ENCODE measurements at places on chromosomes 3 and 15.
A peak's percentile ranks its signal among the peaks of the same experiment; 100 is the strongest.

- no peak for DNase-seq
Measured at GRCh38 chr15:90818251-90819210, 49.9 kb upstream of the FURIN start.

- DNase-seq, result no peak
Measured at GRCh38 chr15:40345867-40346578, 4.8 kb upstream of the PHGR1 start.

- no peak for DNase-seq
Measured at GRCh38 chr3:189338366-189338765, 166.6 kb downstream of the TPRG1 start.

DNA sequence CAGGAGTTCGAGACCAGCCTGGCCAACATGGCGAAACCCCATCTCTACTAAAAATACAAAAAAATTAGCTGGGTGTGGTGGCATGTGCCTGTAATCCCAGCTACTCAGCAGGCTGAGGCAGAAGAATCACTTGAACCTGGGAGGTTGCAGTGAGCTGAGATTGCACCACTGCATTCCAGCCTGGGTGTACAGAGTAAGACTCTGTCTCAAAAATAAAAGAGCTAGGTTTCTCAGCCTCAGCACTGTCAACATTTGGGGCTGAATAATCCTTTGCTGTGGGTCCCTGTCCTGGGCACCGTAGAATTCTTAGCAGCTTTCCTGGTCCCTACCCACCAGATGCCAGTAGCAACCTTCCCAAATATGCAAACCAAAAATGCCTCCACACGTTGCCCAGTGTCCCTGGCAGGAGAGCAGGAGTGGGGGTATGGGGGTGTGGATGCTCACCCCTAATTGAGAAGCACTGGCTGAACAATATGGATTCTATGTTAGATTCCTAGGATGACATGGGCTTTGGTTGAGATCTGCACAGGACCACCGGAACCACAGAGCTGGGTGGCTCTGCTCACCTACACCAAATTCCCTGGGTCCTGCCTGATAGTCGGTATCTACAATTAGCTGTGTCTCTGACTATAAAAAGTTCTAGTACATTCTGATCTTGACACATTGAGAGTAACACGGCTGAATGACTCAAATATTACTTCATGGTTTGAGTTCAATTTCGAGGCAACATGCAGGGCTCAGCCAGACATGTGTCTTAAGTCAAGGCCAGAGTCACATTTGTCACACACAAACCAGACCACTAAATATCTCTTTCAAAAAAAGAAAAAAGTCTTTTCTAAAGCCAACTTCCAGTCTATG, 577.0 kb upstream of the MDFIC2 start:
- DNase-seq, result no peak

- DNase-seq, result no peak
Measured at GRCh38 chr3:66047311-66048050, 8.8 kb upstream of the MAGI1 start.

DNA sequence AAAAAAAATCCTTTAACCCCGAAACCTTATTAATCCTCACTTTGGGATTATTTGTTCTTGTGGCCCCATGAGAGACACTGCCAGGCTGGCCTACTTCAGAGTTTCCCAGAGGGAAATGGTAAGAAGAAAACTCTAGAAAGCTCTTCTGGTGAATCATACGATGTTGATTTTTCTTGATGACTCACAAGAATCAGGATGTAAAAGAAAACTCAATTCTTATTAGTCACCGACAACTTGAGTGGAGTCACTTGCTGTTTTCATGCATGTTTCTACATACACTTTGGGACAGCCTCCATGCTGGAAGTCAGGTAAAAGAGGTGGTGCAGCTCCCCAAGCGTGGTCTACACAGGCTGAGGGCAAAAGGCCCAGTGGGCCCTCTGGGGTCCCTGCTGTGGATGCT, 42.8 kb downstream of the MYO5C start:
- no peak for DNase-seq

GRCh38 chr3:46892285-46893145, 15.0 kb downstream of the PTH1R start:
- DNase-seq, result no peak

DNA sequence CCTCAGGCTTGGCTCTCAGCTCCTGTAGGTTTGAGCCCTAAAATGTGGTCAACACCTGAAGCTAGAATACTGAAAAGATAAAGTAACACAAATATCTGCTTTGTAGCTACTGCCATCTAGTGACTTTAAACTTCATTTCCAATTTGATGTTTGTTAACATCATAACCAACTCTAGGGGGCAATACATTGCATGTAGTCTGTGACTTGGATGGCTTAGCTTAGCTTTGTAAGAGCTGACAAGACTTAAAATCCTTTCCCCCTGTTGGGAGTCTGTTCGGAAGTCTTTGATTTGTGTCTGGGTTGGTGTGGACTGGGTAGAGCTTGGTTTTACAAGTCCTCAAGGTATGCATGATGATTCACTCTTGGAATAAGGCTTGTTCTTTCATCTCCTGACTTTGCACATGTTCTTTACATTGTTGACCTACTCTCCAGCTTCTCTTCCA, 51.7 kb downstream of the SCN11A start:
- no peak for DNase-seq

DNA sequence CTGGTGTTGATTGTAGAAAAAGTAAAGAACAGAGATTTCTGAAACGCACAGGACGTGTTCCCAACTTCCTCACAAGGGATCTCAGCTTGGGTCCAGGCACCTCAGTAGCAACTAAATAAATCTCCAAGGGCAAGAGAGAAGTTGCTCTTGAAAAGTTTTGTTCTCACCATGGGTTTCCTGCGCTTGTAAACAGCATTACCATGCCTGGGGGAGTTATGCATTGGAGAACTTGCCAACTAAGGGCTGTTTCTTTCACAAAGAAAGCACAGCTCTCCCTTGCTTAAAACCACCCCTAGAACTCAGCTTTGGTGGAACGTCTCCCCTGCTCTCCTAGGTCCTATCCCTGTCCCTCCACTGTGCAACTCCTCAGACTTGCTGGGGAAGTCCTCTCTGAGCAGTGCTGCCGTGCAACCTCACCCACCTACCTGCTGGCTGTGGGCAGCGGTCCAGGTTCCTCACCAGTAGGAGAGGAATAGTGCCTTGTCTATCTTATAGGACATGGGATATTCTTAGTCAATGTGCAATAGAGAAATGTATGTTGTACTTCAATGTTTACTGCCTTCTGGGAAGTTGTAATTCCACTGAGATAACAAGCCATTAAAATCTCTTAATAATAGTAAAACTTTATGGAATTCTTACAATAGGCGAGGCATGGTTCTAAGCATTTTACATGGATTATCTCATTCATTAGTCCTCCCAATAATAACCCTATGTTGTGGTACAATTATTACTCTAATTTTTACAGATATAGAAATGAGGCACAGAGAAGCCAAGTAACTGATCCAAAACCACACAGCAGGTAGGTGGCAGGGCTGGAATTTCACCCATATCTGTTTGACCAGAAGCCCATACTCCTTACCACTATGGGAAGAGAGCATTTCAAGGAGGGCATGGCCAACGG, 51.5 kb downstream of the UMPS start:
- DNase-seq, result no peak

GRCh38 chr15:69573815-69574475, 121.3 kb downstream of the RPLP1 start:
- no peak for DNase-seq

GRCh38 chr3:128152419-128153155, 694 bp upstream of the EEFSEC start:
- no peak for DNase-seq

GRCh38 chr15:63048115-63048775, 5.7 kb downstream of the TPM1 start:
- DNase-seq, result peak; percentile 88

All from activated CD4-positive, CD25-positive, alpha-beta regulatory T cell (primary cell).